ENCODE measurements at places on chromosomes 2 and 18. TPM values are rescaled to one million over a fixed set of nuclear protein-coding genes. Genes with fewer than 3 reads are reported as not detected.
A peak's percentile ranks its signal among the peaks of the same experiment; 100 is the strongest.

GRCh38 chr18:50424877-50425690, 50.2 kb downstream of the SKA1 start:
- DNase-seq = no peak
- H3K27me3 ChIP-seq = peaks cover 2% of the 10 kb centered on the region
- no peaks in the 10 kb centered on the region for H3K4me1 ChIP-seq

DNA sequence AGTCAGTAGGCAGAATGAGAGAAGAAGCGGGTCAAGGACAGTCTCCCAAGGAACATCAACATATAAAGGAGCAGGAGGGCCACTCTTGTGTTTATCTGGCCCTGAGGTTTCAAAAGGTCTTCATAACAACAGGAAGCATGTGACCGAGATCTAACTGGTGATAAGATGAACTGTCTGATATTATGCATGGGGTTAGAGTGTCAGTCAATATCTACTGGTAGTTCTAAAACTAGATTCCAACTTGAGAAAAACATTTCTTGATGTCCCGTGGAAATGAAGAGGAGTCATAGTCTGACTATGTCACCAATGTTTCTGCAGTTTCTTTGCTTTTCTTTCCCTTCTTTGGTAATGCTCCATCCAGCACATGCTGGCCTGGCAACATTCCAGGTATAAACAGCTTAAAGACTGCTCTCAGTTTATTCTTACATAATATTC, 77.5 kb upstream of the ITPRID2 start:
- H3K4me1 ChIP-seq = peaks cover 15% of the 10 kb centered on the region
- no peaks in the 10 kb centered on the region for H3K27me3 ChIP-seq
- no peaks in the 10 kb centered on the region for H3K36me3 ChIP-seq
- no peak for DNase-seq
- no peak overlapping the region for H3K4me3 ChIP-seq
- no peak overlapping the region for H3K27ac ChIP-seq

- peaks cover 7% of the 10 kb centered on the region for H3K27me3 ChIP-seq
- peak overlapping the region; percentile 95 for H3K27ac ChIP-seq
- H3K36me3 ChIP-seq = no peaks in the 10 kb centered on the region
- H3K4me3 ChIP-seq = peak overlapping the region; percentile 96
- no peak for DNase-seq
Observed at GRCh38 chr2:42046819-42047487, 868 bp upstream of the PKDCC start.

DNA sequence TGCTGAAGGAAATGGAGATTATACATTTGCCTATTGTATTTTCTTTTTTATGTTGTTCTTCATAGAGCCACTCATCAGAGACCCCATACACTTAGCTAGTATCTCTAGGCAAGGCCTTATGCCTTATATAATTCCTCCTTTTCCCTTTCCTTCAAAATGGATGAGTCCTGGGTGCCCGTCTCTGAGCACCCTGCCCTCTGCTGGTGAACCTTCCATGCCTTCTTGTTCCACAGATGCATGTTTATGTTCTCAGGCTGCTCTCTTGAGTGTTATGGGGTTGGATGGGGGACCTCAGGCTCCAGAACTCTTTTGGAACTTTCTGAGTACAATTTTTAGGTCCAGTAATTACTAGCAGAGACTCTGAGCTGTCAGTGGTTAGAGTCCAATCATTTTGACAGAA, 368.6 kb upstream of the SPRED2 start:
- no peaks in the 10 kb centered on the region for H3K27me3 ChIP-seq
- H3K4me3 ChIP-seq = no peak overlapping the region
- peaks cover 35% of the 10 kb centered on the region for H3K4me1 ChIP-seq
- no peaks in the 10 kb centered on the region for H3K36me3 ChIP-seq

DNA sequence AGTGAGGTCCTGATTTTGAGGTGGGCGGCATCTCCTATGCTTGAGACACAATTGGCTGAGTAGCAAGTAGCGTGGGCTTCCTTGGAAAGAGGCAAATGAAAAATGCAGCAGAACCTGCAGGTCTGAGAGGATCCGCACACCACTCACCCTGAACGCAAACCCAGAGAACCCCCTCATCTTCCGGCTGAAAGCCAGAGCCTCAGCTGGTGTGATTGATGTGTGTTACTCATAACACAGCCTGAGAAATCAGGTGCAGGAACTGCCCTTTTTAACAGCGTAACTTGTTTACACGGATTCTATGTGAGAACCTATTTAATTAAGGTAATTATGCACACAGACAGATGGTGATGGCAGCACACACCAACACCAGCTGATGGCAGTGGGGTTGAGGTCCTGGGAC, 123.4 kb downstream of the MRO start:
- H3K4me3 ChIP-seq = no peak overlapping the region
- H3K27ac ChIP-seq = no peak overlapping the region
- no peak for DNase-seq
- no peaks in the 10 kb centered on the region for H3K36me3 ChIP-seq

DNA sequence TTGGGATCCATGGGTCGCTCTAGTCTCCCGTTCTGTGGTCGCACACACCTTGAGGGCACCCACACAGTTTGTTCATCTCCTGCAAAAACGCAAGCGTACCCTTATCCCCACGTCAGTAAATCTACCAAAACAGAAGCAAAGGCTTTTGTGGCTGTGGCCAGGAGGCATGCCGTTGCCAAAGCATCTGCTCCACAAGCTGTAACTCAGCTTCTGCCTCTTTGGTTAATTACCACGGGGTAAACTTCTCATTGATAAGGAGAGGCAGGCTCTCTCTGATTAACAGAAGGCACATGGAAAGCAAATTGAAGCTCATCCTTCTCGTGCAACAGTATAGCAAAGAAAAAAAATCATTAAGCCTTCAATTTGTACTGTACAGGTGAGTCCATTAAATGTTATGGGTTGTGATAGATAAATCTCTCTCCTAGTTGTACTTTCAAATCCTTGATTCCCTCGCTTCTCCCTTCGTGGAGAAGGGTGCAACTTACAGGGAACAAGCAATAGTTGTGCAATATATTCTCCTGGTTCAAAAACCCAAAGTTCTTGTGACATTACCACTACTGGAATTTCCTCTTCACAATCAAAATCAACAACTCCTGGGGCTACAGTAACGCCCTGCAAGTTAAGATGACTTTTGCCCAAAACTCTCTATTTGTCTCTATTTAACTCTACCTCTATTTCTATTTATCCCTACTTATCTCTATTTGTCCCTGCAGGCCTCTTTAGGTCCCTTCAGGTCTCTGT, 10.3 kb downstream of the PECR start:
- no peaks in the 10 kb centered on the region for H3K27me3 ChIP-seq
- H3K4me3 ChIP-seq = no peak overlapping the region
- no peak for DNase-seq

DNA sequence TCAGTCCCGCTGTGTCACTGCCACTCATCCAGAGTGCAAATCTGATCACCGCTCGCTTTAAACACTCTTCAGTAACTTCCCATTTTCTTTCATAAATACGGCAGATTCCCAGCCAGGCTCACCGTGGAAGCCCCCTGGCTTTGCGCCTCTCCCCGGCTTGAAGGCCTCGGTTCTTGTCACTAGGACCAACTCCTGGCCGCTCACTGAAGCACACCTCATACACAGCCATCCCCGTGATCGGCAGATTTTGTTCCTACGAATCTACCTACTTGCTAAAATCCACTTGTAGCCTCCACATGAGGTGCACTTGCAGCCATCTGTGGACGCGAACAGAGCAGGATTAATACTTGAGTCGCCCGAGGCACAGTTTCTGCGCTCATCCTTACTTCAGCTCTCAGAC, 462.4 kb upstream of the MYT1L start:
- H3K36me3 ChIP-seq = no peaks in the 10 kb centered on the region
- H3K27me3 ChIP-seq = no peaks in the 10 kb centered on the region
- H3K4me1 ChIP-seq = peaks cover 7% of the 10 kb centered on the region
- no peak for DNase-seq

GRCh38 chr2:168207851-168208250, 39.5 kb downstream of the STK39 start:
- no peak for DNase-seq
- no peak overlapping the region for H3K27ac ChIP-seq
- H3K27me3 ChIP-seq = no peaks in the 10 kb centered on the region
- no peak overlapping the region for H3K4me3 ChIP-seq
- H3K36me3 ChIP-seq = peaks cover 17% of the 10 kb centered on the region

DNA sequence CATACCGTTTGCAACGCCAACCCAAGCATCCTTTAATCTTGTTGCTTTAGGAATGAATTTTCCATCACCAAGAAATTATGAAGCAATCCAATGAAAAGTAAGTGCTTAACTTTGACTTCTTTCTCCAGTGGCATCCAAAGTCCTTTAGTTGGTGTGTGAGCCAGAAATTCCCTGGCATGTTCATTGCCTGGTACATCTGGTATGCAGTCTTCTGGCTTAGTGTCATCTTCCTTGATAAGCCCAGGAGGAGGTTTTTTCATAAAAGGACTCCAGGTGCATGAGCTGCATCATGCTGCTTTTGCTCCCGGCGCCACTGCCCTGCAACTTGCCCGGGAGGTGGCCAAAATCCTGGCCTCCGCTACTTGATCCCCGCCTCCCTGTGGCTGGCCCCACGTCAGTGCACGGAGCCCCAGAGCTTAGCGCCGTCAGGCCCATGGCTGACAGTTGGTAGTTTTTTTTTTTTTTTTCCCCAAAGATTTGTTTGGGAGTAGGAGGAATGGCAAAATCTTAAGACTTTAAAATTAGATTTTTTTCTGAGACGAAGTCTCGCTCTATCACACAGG, 58.7 kb downstream of the PUM2 start:
- peaks cover 17% of the 10 kb centered on the region for H3K36me3 ChIP-seq
- DNase-seq = no peak
- no peak overlapping the region for H3K27ac ChIP-seq
- peaks cover 7% of the 10 kb centered on the region for H3K4me1 ChIP-seq
- no peaks in the 10 kb centered on the region for H3K27me3 ChIP-seq
- H3K4me3 ChIP-seq = no peak overlapping the region

GRCh38 chr2:181275643-181276070, 181.5 kb upstream of the ITGA4 start:
- DNase-seq = no peak
- H3K27me3 ChIP-seq = no peaks in the 10 kb centered on the region
- no peak overlapping the region for H3K4me3 ChIP-seq
- H3K4me1 ChIP-seq = peaks cover 11% of the 10 kb centered on the region
- no peaks in the 10 kb centered on the region for H3K36me3 ChIP-seq

DNA sequence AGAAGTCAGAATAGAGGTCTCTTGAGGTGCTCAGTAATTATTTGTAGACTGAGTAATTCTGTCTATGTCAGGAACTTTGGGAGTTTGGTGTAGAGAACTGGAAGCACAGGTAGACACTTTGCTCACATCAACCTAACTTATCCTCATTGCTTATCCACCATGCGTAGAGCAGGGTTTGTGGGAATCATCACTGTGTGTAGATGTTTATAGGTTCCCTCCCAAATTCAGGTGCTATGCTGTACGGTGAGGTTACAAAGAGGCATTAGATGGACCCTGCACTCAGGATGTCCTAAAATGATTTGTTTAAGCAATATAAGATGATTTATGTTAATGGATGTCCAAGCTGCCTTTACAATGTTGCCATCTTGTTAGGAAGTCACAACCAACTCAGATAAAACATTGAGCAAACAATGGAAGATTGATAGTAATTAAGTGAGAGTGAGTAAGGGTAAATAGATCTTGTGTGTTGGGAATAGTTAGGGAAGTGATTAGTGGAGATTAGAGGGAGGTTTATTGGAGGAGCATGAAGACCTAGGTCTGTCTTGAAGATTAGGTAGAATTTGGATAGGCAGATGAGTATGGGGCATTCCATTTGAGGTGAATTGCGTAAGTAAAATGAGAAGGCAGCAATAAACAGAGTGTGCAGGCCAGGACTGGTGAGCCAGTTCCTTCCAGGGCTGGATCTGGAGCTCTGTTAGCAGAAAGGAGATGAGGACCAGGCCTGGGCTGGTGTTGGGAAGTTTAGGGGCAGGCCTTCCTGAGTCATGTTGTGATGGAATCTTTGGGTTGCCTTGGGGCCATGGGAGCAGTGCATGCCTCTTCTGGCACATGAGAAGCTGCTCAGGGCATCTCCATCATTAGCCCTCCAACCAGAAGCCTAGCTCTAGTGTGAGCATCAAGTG, 12.1 kb downstream of the EPAS1 start:
- H3K4me3 ChIP-seq = no peak overlapping the region
- H3K27me3 ChIP-seq = peaks cover 21% of the 10 kb centered on the region
- H3K36me3 ChIP-seq = no peaks in the 10 kb centered on the region
- H3K4me1 ChIP-seq = no peaks in the 10 kb centered on the region
- DNase-seq = no peak

DNA sequence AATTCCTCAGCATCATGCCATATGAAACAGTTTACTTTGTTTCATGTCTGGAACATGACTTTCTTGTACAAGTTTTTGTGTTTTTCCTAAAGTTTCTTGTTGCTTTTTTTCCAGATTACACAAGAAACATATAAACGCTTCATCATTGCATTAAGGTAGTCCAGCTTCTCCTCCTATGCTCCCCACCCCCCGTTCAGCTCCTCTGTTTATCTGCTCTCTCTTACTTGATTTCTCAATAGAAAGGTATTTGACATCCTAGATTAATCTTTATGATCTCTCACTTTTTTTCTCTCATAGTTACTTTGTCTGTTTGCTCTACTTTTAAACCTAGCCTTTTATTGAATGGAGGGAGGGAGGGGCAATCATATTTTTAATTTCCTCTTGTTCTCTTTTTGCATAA, 25.4 kb downstream of the SLC40A1 start:
- no peak overlapping the region for H3K4me3 ChIP-seq
- H3K4me1 ChIP-seq = peaks cover 6% of the 10 kb centered on the region
- no peaks in the 10 kb centered on the region for H3K36me3 ChIP-seq
- no peak for DNase-seq
- no peaks in the 10 kb centered on the region for H3K27me3 ChIP-seq

The GPR55 gene
- not detected for total RNA-seq

The HOXD11 gene
- total RNA-seq = not detected

The CHPF gene
- total RNA-seq = 27.0 TPM

The C2orf76 gene
- total RNA-seq = 10.6 TPM

The SPP2 gene
- not detected for total RNA-seq

The TUBA3E gene
- total RNA-seq = not detected

The LYPD6B gene
- total RNA-seq = not detected

The TTC27 gene
- total RNA-seq = 16.5 TPM

The FEV gene
- not detected for total RNA-seq

The DSC3 gene
- 0.16 TPM for total RNA-seq

The ACKR3 gene
- total RNA-seq = 24.5 TPM
